ENCODE measurements at places on chromosomes 16 and 17.

GRCh38 chr16:68961778-68962402, 118.6 kb downstream of the TANGO6 start:
- DNase-seq = no peak

GRCh38 chr16:14613991-14614390, 16.1 kb downstream of the PARN start:
- no peak for DNase-seq

DNA sequence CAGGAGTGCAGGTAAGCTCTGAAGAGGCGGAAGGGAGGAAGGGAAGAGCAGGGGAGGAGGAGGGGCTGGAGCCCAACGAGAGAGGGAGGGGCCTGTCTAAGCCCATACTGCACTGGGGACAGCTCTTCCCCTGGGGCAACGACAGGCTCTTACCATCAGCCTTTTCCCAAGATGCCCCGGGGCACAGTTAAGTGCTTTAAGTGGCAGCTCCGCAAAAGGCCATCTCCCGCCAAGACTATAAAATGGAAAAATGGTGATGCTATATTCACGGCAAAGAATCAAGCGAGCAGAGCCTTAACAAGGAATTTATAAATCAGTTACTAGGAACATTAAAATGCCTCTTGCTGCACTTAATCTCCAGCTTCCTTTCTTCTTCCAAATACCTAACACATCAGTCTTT, 110.2 kb upstream of the NLRP1 start:
- no peak for DNase-seq

- DNase-seq = no peak
Measured at GRCh38 chr17:44672479-44673093, 16.3 kb downstream of the MEIOC start.

DNA sequence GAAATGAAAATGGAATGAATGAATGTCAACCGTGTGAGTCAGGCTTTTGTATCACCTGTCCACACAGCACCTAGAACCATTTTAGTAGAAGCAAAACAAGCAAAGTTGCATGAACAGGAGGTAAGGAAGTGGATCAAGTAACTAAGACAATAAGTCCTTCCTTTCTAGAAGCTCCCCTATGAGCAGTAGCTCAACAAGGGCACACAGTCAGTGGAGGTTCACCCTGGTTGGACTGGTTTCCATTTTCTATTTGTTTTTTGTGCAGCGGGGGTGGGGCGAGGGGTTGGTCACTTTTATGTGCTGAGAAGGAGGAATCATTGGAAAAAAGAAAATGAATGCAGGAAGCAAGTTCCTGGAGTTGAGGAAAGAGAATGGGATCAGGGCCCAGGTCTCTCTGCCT, 4.0 kb upstream of the HSBP1 start:
- DNase-seq = no peak

- no peak for DNase-seq
Measured at GRCh38 chr17:27893841-27894503, 807 bp upstream of the LYRM9 start.

- no peak for DNase-seq
Measured at GRCh38 chr16:81627729-81628244, 151.3 kb upstream of the PLCG2 start.

- no peak for DNase-seq
Measured at GRCh38 chr16:2981177-2981898, 1.1 kb upstream of the PKMYT1 start.

- no peak for DNase-seq
Measured at GRCh38 chr17:82605939-82606600, 42.2 kb downstream of the WDR45B start.

DNA sequence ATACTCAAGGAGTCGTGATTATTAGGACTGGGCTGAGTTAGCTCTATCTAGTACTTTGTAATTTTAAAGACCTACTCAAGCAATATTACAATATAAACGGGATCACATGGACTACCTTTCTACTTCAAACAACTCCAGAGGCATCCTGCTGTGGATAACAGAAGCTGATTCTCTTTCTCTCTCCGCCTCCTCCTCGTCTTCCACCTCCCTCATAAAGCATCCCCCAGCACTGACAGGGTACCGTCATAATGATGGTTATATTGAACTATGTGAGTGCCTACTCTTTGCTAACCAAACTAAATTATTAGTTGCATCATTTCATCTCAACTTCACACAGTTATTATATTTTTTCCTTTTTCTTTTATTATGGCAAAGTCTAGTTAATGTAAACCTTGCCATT, 165.4 kb upstream of the FOXF1 start:
- DNase-seq = no peak

GRCh38 chr17:50540560-50541401, 6.2 kb upstream of the SPATA20 start:
- no peak for DNase-seq

- no peak for DNase-seq
Measured at GRCh38 chr16:50722405-50722737, 19.5 kb upstream of the CYLD start.

GRCh38 chr16:67942200-67942509, 1.8 kb downstream of the LCAT start:
- DNase-seq = peak; percentile 74

- no peak for DNase-seq
Measured at GRCh38 chr17:69320210-69320907, 6.6 kb downstream of the ABCA5 start.

DNA sequence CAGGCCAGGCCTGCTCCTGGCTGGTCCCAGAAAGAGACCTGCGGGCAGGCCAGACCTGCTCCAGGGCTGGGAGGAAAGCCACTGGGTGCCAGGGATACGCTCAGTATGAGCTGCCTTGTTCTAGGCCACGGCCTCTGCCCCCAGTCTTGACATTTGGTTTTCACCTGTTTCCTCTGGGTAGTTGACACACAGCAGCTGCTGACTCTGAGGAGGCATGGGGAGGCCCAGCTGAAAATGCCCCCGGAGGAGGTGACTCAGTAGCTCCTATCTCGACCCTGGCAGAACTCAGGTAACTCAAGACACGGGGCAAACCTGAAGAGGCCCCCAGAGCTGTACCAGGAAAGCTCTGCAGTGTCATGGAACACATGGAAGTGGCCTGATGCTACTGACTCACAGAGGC, 13.9 kb upstream of the ADGRG1 start:
- DNase-seq = no peak

- no peak for DNase-seq
Measured at GRCh38 chr17:72053449-72053848, 67.4 kb upstream of the SOX9 start.

Measured in GM12891 (cell line).